ENCODE measurements at places on chromosomes 7 and 10.

- no peak for DNase-seq
These were observed 179.8 kb upstream of the PFKP start for GRCh38 chr10:2887391-2888070.

GRCh38 chr10:13634207-13634606 lies 47.4 kb downstream of the PRPF18 start:
- peak; percentile 60 for DNase-seq

DNA sequence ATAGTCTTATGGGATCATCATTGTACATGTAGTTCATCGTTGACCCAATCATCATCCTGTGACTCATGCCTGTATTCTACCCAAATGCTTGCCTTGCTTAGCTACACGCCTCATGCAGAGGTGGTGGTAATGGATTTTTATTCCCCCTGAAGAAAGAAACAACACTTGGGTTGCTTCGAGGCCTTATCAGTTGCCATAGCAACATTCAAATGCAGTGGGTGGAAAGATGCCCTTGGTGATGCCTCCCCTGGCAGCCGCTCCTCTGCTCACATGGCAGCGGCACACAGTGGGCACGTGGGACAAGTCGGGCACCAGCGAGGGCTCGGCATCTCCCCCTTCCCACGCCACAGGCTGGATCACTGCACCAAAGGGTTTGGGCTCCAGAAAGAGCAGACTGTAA lies 54.0 kb upstream of the NMT2 start:
- DNase-seq = no peak

DNA sequence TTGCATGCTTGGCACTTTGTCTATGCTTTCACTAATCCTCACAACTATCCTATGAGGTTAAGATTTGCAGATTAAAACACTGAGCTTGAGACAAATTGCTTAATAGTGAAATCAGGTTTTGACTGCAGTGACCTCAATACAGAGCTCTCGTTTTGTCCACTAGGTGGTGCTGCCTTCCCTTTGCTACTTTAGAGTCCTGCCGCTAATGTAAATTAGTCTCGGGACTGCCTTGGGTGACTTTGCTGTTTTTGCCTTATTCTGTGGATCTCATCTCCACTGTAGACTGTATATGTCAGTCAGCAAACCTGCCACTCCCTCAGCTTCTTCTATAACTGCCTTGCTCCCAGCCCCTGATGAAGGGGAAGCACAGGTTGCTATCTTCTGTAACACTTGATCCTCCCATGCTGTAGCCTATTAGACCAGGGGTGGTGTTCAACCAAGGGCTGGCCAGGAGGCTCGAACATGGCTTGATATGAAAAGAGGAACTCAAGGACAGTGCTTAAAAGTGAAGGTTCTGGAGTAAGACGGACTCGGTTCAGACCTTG lies 26.0 kb downstream of the ASB4 start:
- no peak for DNase-seq

- DNase-seq = no peak
These were observed 366.5 kb upstream of the KLF6 start for GRCh38 chr10:4151466-4151865.

DNA sequence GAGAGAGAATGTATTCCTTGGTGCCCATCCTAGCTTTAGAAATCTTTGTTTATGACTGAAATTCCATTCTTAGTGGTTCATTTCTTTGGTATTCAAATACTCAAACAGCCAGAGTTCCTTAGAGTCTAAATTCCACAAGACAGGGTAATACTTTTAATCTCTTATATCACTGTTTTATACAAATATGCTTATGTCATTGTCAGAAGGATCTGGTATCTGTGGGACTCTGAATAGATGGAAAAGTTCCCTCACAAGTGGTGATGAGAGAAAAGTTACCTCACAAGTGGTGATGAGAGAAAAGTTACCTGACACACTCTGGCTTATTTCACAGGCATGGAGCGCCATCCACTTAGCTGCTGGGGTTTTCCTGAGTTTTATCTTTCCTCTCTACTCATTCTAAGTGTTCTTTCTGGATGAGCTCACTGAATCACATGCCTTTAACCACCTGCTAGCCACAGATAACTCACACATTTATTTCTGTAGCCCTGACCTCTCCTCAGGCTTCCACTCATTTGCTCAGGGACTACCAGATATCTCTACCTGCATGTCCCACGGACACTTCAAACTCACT lies 784.0 kb downstream of the SUGCT start:
- peak; percentile 45 for DNase-seq
